CD4-positive, alpha-beta T cell treated with Interleukin-17A for 1 hour (primary cell): ENCODE measurements at places on chromosomes 5 and 9.

GRCh38 chr5:14895301-14895700, 23.7 kb upstream of the ANKH start:
- DNase-seq = peak; percentile 10

DNA sequence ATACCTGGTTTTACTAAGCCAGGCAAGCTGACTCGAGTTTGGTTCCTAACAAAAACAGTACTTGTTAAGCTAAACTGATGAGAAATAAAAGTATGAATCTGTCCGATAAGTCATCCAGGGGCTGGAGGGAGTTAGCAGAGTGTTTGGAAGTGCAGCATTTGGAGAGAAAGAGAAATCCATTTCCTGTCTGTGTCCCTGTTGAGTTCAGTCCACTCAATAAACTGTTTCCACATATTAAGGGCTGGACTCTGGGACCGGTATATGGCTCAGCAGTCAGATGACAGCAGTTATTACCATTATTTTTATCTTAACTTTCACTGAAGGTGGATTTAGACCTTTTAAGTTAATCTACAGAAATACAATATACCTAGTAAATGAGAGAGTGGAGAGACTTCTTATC, 130.6 kb upstream of the ADRA1B start:
- DNase-seq = no peak

GRCh38 chr5:1536871-1537602, 13.3 kb upstream of the LPCAT1 start:
- DNase-seq = peak; percentile 25

DNA sequence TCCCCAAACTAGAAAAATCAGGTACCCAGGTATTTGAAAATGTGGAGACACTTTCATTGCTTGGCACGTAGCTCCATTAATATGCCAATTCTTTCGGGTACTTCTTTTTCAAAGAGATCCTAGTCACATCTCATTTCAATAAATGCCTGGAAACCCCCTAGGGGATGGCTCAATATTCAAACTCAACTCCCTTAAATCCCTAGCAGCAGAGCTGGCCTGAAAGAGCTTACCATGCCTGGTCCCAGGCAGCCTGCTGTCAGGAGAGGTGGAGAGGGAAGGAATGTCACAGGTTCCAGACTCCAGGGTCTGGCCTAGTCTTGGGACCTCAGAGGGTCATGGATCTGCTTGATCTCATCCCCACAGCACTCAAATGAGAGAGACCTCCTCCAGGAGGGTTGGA, 187.1 kb downstream of the SPOCK1 start:
- no peak for DNase-seq

DNA sequence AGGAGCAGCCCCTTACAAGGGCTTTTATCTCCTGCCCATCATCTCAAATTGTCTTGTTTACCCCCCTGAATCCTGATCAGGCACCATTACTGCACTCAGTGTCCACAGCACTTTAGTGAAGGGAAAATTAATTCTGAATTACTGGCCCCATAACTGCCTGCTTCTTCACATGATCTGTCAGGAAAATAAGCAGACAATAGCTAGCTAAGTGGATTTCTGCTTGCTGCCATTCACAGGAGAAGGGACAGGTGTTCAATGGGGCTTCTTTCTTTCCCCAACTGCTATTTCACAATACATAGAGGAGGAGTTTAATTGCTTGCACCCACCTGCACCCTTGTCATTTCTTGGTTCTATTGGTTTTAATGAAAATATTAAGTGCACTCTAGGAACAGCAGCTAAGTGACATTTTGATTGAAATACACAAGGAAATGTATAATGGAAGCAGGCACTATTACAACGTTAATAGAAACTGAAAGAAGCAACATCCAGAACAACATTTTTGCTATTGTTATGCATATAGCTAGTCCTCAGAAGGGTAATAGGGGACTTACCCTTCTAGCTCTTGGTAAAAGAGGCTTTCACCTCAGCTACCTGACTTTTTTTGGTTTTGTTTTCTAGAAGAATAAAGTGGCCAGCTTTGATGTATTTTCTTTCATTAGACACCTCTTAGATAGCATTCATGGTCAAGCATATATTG, 599.3 kb upstream of the TLE4 start:
- no peak for DNase-seq

DNA sequence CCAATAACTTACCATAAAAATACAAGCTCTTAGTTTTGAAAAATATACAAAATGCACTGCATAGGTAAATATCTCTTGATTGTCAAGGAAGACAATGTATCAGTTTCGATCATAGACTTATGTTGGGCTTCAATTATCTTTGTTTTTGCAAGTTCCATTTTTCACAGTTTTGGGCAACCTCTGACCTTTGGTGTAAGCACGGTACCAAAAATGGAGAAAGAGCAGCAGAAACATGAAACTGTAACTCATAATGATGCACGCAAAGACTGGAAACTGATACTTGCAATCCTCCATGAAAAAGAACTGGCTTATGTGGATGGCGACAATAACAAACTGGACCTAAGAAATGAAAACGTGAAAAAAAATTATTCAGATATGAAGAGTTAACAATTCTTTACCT, 54.5 kb upstream of the DEPDC1B start:
- no peak for DNase-seq

DNA sequence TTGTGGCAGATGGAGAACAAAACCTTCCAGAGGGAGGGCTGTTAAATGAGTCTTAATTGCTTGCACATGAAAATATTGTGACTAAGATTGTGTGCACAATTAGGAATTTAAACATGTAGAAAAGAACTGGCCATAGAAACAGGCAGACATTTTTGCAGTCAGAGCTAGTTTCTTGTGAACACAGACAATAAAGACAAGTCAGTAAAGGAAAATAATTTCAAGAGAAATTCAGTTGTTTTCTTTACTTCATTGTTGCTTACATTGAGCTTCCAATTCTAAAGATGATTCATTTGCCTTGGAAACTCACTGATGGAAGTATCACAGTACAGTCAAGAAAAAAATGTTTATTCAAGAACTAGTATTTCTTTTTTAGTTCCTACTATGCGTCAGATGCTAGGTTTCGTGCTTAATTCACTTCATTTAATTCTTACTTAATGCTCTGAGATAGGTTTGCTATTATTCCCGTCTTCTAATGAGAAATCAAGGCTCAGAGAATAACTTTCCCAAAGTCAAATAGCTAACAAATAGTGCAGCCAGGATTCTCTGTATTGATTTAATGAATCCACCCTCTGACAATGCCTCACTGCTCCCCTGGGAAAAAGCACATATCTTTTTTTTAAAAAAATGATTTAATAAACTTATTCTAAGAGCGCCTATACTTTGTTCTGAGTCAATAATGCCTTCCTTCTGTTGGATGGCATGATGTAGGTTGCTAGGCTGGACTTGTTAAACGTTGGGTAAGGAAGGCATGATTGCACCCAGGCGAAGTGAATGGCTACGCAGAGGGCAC, 581.4 kb downstream of the RAB3C start:
- no peak for DNase-seq

DNA sequence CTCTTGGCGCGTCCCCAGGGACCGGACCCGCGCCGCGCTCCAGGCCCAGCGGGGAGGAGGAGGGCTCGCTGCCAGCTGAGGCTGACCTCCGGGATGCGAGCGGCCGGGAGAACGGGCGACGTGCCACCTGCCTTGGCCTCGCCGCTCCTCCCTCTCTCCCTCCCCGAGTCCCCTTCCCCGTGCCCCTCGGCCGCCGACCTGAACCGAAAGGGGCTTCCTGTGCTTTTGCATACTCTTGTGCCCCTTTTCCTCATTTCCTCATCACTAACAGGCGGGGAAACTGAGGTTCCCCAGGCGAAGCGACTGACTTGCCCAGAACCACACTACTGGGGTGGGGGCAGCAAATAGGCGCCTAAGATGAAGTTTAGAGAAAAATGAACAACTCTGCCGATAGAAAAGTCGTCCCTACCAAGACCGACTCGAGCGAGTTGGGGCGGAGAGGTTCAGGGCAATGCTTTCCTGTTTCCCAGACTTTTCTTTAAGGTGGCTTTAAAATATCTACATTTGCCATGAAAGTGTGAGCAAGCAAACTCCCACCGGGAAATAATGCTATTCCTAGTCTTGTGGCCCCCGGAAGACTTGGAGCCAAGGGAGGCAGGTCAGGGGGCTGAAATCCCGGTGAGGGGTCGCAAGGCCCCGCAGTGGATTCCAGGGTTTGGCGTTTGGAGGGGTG, 580 bp upstream of the DUSP1 start:
- no peak for DNase-seq

GRCh38 chr5:111068213-111068612, 3.3 kb upstream of the TSLP start:
- DNase-seq = no peak

DNA sequence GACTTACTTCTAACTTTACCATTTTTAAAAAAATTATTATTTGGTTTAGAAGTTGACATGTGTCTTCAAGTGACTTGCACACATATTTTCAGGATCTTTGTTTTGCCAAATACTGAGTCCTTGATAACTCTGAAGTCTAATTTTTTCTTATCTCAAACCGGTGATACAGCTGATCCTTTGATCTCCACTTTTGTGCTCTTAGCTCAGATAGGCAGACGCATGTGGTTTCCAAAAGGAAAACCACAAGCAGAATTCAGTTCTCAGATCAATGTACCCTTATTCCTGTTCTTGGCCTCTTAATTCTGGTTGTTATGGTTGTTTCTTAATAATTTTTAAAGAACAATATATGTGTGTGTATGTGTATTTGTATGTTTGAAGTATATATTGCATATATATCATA, 238.3 kb upstream of the EDIL3 start:
- peak; percentile 5 for DNase-seq

- DNase-seq = no peak
These were observed 1.6 kb upstream of the PCDHGA11 start for GRCh38 chr5:141419074-141419880.

DNA sequence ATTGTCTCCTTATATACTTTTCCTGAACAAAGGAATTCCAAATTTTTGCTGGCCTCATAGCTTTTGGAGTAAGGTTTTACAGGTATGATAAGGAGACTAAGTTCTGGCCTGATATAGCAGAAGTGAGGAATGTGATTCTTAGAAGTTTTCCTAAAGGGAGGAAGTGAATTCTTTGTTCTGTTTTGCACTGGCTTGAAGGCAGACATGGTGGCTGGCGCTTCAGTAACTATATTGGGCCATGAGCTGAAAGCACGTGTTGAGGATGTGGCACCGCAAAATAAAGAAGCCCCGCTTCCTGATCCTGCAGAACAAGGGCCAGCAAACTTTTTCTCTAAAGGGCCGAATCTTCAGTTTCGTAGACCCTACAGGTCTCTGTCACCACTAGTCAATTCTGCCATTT, 224.2 kb downstream of the SNX18 start:
- DNase-seq = no peak

DNA sequence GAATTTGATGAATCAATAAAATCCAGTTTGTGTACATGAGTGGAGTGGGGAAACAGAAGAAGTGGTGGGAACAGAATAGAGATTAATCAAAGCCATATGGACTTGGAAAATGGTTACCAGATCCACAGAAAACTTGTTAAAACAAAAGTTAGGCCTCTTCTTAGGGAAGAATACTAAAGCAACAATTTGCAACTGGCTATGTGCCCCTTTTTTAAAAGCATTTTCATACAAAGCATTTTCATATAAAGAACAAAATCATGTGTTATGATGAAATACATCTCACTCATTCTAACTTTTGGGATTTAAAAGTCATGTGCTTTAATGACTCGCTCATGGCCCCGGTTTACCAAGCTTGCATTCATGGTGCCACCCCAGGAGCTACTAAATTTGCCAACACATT, 276.9 kb downstream of the EFNA5 start:
- no peak for DNase-seq

DNA sequence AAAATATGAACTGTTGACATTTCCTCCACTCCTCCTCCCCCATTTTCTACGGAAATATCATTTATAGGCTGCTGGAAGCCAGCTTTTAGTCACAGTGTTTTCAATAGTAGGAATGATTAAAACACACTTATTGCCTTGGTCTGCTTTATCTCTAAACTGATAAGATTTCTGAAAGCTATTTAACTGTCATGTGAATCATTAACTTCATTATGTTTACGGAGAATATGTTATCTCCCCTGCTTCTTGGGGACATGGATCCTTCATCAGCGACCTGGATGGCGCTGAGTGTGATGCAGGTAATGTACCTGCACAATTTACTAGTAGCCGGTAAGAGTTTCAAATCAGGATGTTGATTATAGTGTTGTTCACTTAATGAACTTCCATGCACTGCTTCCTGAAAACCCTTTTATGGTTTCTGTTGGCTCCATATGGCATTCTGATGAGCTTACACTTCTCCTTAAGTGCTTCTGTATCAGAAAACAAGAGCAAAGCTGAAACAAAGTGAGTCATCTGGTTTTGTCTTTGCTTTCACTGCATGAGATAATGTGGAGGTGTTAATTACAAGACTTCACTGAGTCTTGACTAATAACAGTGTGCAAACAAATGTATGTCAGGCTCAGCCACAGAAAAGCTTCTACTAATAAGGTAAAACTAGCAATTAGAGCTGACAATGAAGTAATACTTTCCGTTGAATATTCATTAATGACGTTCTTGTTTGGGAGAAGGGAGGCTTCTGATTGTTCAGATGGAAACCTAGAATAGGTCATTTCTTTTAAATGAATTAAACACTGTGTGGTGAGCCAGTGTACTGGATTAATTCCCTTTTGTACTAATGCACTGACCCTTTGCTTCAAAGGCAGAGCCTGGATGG, 162.4 kb upstream of the ZNF608 start:
- no peak for DNase-seq

DNA sequence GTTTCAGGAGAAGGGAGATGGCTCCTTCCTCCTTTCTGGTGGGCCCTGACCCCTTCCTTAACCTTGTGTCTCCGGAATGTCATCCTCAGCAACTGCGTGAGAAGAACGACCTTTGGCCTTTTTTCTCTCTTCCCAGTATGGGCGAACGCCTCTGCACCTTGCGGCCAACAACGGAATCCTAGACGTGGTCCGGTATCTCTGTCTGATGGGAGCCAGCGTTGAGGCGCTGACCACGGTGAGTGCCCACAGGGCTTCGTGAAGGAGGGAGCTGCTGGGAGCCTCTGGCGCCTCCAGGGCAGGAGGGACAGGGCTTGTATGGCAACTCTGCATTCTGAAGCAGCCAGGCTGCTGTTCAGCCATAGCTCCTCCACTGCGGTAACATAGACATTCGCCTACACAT, 68.0 kb upstream of the CTSL start:
- no peak for DNase-seq

DNA sequence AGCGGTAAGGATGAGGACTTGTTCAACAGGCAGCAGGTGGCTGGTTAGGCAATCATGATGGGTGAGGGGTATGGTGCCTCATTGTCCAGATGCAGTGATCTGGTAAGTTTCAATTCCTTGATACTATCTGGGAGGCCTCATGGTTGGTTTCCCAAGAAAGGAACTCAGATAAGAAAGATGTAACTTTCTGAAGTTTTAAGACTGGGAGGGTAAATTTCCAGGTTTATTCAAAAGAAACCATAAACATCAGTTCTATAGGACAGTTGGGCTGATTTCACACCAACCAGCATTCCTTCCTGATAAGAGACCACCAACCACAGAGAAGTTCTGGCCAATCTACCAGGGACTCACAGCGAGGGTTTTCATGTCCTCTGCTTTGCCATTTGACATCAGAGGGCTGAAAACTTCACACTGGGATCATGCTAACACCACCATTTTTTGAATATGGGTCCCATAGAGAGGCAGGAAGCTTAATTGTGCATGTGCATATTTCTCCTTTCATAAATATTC, 773 bp upstream of the AGGF1 start:
- no peak for DNase-seq

GRCh38 chr9:112863214-112863613, 27.5 kb downstream of the SLC46A2 start:
- DNase-seq = no peak
